ENCODE measurements at places on chromosomes 11 and 22. TPM values are rescaled to one million over a fixed set of nuclear protein-coding genes. Genes with fewer than 3 reads are reported as not detected.

GRCh38 chr11:86812981-86813380 lies 12.6 kb downstream of the PRSS23 start:
- no peaks in the 10 kb centered on the region for H3K27me3 ChIP-seq
- no peaks in the 10 kb centered on the region for H3K4me1 ChIP-seq
- H3K27ac ChIP-seq, result no peak overlapping the region
- no peaks in the 10 kb centered on the region for H3K36me3 ChIP-seq
- no peak for DNase-seq

Gene OR4A16
- not detected for total RNA-seq

GRCh38 chr11:57709802-57710367 lies 2.1 kb downstream of the MED19 start:
- H3K27ac ChIP-seq, result no peak overlapping the region
- H3K36me3 ChIP-seq, result no peaks in the 10 kb centered on the region
- H3K4me3 ChIP-seq, result no peak overlapping the region
- H3K4me1 ChIP-seq, result peaks cover 17% of the 10 kb centered on the region
- H3K27me3 ChIP-seq, result no peaks in the 10 kb centered on the region

Gene DEUP1
- total RNA-seq, result 0.57 TPM

Gene UBASH3B
- 22.8 TPM for total RNA-seq

Gene MRGPRX4
- not detected for total RNA-seq

DNA sequence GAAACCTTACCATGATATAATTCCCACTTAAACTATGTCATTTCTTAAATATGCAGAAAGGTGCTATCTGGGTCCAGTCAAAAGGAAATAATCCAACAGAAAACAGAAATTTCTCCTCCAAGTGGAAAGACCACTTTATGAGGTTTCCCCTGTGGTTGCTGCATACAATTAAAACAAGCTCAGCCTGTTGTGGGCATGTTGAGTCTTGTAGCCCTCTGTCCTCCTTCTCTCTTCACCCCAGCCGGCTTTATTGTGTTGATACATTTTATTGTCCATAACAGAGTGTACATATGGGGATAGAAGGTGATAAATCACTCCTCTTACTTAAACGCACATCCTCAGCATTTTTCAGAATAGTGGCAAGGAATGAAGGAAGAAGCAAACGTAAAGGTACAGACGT lies 126.0 kb upstream of the MTNR1B start:
- no peak overlapping the region for H3K4me3 ChIP-seq
- peaks cover 2% of the 10 kb centered on the region for H3K4me1 ChIP-seq
- H3K36me3 ChIP-seq, result no peaks in the 10 kb centered on the region
- no peaks in the 10 kb centered on the region for H3K27me3 ChIP-seq

Gene OR52E2
- not detected for total RNA-seq

Gene MMP27
- total RNA-seq, result not detected

GRCh38 chr11:85602526-85603213 lies 24.5 kb downstream of the DLG2 start:
- no peaks in the 10 kb centered on the region for H3K36me3 ChIP-seq
- no peak overlapping the region for H3K27ac ChIP-seq
- no peak overlapping the region for H3K4me3 ChIP-seq
- DNase-seq, result no peak
- H3K27me3 ChIP-seq, result no peaks in the 10 kb centered on the region

Gene MMP13
- total RNA-seq, result not detected

- peaks cover 5% of the 10 kb centered on the region for H3K36me3 ChIP-seq
- no peak for DNase-seq
- no peak overlapping the region for H3K27ac ChIP-seq
- no peak overlapping the region for H3K4me3 ChIP-seq
- no peaks in the 10 kb centered on the region for H3K27me3 ChIP-seq
Observed at GRCh38 chr11:693415-693831, 1.6 kb downstream of the DEAF1 start.

Gene SNX32
- total RNA-seq, result 1.0 TPM

DNA sequence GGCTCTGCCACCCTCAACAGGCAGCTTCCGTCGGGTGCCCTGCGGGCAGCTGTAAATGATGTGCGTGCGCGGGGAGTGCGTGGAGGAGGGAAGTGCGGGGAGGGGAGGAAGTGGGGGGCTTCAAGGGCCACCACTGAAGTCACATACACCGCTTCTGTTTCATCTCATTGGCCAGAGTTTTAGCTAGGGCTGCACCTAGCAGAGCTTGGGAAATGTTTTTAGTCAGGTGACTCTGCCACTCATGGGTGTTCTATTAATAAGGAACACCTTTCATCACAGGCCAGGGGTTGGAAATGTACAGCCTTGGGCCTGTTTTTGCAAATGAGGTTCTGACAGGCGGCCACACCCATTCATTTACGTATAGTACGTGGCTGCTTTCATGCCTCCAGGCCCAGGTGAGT lies 14.6 kb downstream of the FAM118A start:
- no peaks in the 10 kb centered on the region for H3K27me3 ChIP-seq
- H3K4me3 ChIP-seq, result no peak overlapping the region

Gene TTC12
- 34.4 TPM for total RNA-seq

DNA sequence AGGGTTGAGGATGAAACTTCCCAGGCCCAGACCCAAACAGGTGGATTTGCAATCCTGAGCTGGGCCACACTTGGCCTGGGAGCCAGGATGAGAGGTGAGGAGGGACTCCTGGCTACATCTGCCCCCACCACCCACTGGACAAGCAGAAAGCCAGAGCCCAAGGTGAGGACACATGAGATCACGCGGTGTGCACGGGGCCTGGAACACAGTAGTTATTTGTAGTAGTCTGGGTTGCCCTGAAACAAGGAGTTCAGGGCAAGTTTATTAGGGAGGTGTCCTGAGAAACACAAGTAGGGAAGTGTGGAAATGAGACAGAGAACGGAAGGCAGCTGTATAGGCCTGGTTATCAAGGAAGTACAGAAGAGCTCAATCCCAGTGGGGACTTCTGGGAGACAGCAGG lies 647 bp upstream of the SEC14L6 start:
- no peak overlapping the region for H3K27ac ChIP-seq
- H3K36me3 ChIP-seq, result no peaks in the 10 kb centered on the region
- H3K4me3 ChIP-seq, result no peak overlapping the region
- no peaks in the 10 kb centered on the region for H3K27me3 ChIP-seq

Gene MAPK8IP2
- 1.1 TPM for total RNA-seq

DNA sequence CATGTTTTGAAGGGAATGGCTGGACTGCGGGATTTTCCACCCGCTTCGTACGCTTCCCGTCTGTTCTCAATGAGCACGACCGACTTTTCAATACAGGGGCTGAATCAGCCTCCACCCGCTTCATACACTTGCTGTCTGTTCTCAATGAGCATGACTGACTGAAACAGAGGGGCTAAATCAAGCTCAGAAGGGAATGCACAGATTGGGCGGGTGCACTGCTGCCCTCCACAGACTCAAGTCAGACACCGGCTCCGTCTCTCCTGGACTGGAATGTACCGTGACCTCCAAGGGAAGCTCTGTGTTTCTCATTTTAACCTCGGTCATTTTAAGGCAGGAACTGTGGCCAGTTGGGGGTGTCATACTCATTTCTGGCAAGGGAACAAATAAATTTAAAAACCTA lies 48.5 kb downstream of the BRD1 start:
- no peak overlapping the region for H3K27ac ChIP-seq
- no peak for DNase-seq
- no peaks in the 10 kb centered on the region for H3K4me1 ChIP-seq
- H3K27me3 ChIP-seq, result no peaks in the 10 kb centered on the region
- peaks cover 28% of the 10 kb centered on the region for H3K36me3 ChIP-seq

Gene OR5B21
- total RNA-seq, result not detected

Gene CFAP300
- 8.2 TPM for total RNA-seq

Gene IZUMO1R
- not detected for total RNA-seq

Gene OR52I1
- not detected for total RNA-seq

DNA sequence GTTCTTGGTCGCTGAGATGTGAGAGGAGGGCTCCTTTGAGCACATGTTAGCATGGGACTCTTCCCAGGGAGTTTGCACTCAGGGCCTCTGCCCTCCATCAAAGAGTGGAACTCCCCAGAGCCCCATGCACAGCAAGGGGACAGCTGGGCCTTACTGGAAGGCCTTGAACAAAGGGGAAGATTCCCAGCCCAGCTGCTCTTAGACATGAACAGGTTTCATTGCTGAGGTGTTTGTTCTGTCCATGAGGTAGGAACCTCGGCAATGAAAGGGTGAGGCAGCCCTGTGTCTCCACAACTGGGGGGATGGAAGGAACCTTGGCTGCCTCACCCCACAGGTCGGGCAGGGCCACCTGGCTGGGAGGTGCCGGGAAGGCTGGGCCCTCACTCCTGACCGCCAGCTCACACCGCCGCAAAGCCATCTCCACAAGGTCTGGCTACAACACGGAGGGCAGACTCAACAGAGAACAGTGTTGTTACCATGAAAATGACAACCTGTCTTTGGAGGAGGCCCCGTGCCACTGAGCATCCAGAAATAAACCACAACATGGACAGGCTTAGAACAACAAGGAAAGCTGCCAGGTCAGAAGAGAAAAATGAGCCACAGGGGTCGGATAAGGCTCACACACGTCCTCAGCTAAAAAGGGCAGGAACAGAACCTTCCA lies 3.2 kb downstream of the DERL3 start:
- no peaks in the 10 kb centered on the region for H3K4me1 ChIP-seq
- no peaks in the 10 kb centered on the region for H3K27me3 ChIP-seq
- no peak overlapping the region for H3K27ac ChIP-seq
- H3K36me3 ChIP-seq, result peaks cover 10% of the 10 kb centered on the region

- DNase-seq, result peak; percentile 69
- no peak overlapping the region for H3K4me3 ChIP-seq
- no peaks in the 10 kb centered on the region for H3K4me1 ChIP-seq
- no peak overlapping the region for H3K27ac ChIP-seq
- H3K27me3 ChIP-seq, result no peaks in the 10 kb centered on the region
- no peaks in the 10 kb centered on the region for H3K36me3 ChIP-seq
Observed at GRCh38 chr11:116454020-116454645, 318.7 kb downstream of the BUD13 start.

Gene MAPK8IP1
- total RNA-seq, result 15.7 TPM

DNA sequence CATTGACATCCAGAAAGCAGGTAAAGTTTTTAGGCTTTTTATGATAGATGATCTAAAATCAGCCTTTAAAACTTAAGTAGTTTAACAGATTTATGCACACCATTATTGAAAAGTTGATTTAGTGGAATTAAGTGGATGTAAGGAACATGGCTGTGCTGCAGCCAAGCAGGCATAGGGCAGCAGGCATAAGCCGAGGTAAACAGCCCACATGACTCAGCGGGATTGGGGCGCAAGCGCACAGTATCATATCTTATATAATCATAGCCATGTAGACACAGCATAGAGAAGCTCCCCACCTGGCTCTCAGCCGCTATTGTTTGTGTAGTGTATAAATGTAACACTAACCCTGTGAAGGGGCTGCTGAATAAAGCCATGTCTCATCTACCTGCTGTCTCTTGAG lies 157.5 kb downstream of the WNT11 start:
- no peaks in the 10 kb centered on the region for H3K36me3 ChIP-seq
- no peak for DNase-seq
- H3K4me3 ChIP-seq, result no peak overlapping the region
- H3K27me3 ChIP-seq, result no peaks in the 10 kb centered on the region
- H3K4me1 ChIP-seq, result no peaks in the 10 kb centered on the region
- H3K27ac ChIP-seq, result no peak overlapping the region

All from kidney (tissue), 22 donors.